Urinary bladder (tissue), 4 donors: ENCODE measurements at places on chromosomes 4 and X. TPM values are rescaled to one million over a fixed set of nuclear protein-coding genes. Genes with fewer than 3 reads are reported as not detected.

Gene INTS6L
- total RNA-seq = 32.3 TPM

- no peak for DNase-seq
These were observed 281.9 kb upstream of the HS3ST1 start for GRCh38 chr4:11710453-11711093.

DNA sequence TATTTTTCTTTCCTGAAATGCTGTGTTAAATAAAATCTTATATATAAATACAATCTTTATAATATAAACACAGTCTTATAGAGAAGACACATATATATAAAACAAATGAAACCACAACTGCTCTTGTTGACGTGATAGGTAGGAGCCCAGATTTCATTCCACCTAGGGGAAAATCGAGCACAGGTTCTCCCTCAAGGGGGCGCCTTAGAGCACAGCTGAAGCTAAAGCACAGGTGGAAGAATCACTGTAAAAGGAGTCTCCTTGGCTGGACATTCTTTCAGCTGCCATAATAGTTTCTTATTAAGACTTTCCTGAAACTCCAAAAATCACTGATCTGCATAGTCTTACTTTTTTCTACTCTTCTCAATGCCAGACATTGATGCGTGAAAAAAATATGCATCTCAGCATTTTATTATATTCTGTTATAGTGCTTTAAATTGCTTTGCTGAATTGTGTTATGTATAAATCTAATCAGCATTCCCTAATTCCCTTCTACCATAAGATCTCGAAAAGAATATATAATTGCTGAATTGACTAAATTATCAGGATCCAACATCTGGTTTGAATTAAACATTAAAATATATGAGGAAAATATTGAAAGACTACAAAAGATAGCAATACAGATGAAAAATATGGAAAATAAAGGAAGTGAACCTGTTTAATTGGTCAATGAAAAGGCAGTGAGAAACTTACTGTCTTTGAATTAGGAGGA lies 25.5 kb upstream of the RXFP1 start:
- DNase-seq = no peak

Gene KCNIP4
- total RNA-seq = 23.5 TPM

GRCh38 chr4:1588306-1588705 lies 95.8 kb downstream of the FAM53A start:
- no peak for DNase-seq

Gene SHROOM4
- 9.4 TPM for total RNA-seq

- no peak for DNase-seq
These were observed 5.4 kb downstream of the UGT2B4 start for GRCh38 chr4:69490271-69490670.
